CD4-positive, alpha-beta T cell treated with Interleukin-15 for 1 hour (primary cell): ENCODE measurements at places on chromosomes 13 and 19.
A peak's percentile ranks its signal among the peaks of the same experiment; 100 is the strongest.

DNA sequence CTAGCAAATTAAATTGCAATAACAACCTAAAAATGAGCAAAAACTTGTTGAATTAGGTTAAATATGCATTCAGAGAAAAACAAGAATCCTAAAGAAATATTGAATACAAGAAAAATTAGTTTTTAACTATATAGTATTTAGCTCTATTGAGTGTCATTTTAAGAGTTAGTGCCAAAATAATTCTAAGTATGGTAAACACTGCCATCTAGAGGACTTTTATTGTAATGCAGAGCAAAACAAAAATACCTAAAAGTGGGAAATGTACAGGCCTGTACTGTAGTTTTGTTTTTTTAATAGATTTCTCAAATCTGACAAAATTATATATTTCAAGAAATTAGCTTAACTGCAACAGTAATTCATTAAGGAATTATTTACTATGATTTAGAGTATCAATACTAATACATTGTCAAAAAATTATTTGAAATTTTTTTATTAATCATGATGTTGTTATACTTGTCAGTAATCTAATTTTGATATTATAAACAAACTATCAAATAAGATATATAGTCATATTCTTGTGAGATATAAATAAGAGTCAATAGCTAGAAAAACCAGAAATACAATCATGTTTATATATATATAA, 8.2 kb upstream of the PCDH9 start:
- DNase-seq, result no peak

DNA sequence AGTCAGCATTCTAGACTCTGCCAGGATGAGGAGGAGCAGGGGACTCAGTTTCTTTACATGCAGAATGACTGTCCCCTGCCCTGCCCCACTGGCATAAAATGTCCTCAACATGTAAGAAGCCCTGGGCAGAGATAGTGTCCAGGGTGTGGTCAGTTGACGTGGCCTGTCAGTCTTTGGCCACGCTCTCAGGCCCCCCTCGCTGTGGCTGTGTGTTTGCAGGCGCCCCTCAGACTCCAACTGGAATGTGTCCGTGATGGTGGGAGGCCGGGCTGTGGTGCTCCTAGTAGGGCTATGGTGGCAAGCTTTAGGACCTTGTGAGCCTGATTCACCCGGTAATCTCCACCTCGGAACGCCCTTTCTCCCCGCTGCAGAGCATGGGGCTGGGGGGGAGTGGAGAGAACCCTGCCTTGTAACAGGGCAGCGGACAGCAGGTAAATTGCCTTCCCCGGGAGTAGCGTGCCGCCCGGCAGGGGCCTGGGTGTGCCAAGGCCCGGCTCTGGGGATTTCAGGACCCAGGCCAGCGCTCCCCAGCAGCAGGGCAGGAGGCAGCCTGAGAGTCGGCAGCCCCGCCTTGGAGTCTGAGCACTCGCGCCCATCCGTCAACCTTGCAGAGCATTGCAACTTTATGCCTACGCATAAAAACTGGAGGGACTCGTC, 62.3 kb downstream of the CHST8 start:
- no peak for DNase-seq

GRCh38 chr19:42872608-42873007, 6.9 kb downstream of the PSG1 start:
- no peak for DNase-seq

DNA sequence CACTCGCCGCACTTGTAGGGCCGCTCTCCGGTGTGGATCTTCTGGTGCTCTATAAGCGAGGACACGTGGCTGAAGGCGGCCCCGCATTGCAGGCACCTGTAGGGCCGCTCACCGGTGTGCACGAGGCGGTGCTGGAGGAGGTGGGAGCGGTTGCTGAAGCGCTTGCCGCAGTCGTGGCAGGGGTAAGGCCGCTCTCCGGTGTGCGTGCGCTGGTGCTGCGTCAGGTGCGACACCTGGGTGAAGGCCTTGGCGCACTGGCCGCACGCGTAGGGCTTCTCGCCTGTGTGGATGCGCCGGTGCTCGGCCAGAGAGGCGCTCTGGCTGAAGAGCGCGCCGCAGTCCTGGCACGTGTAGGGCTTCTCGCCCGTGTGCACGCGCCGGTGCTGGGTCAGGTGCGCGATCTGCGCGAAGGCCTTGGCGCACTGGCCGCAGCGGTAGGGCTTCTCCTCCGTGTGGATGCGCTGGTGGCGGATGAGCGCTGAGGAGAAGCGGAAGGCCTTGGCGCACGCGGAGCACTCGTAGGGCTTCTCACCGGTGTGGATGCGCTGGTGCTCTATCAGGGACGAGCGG, 7.5 kb downstream of the ZNF835 start:
- no peak for DNase-seq

- DNase-seq, result no peak
Observed at GRCh38 chr13:110894086-110894485, 20.8 kb downstream of the ANKRD10 start.

GRCh38 chr13:46297361-46297811, 85.7 kb downstream of the LRRC63 start:
- DNase-seq, result no peak

DNA sequence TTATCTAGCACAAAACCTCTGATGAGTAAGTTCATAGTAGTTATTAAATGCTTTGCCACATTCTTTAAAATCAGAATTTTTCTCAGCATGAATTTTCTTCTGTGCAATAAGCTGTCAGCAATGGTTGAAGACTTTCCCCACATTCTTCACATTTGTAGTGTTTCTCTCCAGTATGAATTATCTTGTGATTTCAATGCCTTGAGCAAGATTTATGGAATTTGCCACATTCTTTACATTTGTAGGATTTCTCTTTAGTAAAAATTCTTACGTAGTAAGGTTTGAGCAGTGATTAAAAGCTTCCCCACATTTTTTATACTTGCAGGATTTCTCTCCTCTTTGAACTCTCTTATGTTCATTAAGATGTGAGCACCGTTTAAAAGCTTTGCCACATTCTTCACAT, 33.6 kb downstream of the ZNF682 start:
- DNase-seq, result no peak

- peak; percentile 74 for DNase-seq
Observed at GRCh38 chr19:34217952-34218817, 36.2 kb upstream of the GARRE1 start.

- peak; percentile 90 for DNase-seq
Observed at GRCh38 chr19:10836479-10837330, 693 bp upstream of the TMED1 start.

GRCh38 chr19:15544283-15544682, 36.0 kb downstream of the CYP4F22 start:
- DNase-seq, result no peak

GRCh38 chr13:65830411-65831205, 1399.5 kb downstream of the PCDH9 start:
- DNase-seq, result no peak
